ENCODE measurements at places on chromosomes 2 and 18.
A peak's percentile ranks its signal among the peaks of the same experiment; 100 is the strongest.

GRCh38 chr18:44968336-44968735, 287.6 kb downstream of the SETBP1 start:
- no peak for DNase-seq

DNA sequence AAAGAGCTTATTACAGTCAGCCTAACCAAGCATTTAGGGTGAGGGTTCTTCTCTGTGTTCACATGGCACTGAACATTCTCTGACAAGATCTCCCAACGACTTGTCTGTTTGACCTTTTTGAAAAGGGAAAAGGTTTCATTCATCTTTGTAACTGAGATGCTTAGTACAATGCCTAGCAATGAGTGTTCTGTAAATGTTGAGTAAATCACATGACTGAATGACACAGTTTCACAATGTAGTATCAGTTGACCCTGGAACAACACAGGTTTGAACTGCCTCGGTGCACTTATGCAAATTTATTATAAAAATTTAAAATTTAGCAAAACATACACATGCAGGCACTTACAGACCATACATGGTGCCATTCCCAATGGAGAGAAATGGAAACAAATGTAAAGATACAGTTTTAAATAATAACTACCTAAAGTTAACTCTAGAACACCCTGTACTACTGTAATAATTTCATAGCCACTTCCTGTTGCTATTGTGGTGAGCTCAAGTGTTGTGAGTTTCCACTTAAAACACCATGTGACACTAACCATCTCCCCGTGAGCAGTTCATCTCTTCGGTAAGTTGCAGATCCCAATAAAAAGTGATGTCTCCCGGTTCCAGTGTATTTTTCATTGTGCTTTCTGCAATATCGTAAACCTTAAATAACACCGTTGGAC, 34.1 kb upstream of the VWC2L start:
- DNase-seq = no peak

- no peak for DNase-seq
These were observed 194.8 kb downstream of the ZNF804A start for GRCh38 chr2:184793176-184793575.

DNA sequence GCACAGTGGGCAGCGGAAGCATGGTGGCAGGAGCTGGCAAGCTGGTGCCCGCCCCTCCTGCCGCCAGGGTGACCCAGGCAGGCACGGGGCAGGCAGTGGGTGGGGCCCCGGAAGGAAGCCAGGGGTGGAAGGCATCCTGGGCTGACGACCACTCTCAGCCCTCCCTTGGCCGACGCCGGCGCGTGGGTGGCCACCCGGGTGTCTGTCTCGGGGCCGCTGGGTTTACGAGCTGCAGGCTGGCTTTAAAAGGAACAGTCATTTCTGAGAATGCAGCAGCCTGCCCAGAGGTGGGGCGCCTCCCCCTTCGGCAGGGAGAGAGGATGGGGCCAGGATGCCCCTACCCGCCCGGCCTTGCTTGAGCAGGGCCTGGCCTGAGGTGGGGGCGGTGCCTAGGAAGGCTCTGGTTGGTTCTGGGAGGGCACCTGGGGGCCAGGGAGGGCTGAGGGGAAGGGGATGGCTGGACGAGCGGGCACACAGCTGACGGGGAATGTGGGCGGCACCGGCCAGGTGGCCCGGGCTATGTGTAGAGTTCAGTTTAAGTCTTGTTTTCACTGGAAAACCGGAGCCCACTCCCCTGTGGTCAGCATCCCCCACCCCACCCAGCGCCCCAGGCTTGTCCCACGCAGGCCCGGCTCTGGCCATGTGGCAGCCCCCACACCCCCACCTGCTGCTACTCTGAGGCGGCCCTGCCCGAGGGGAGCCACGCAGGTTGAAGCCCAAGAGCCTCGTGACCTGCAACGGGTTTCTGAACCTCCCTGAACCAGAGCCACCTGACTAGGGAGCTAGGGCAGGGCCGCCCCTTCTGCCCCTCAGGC, 6.3 kb downstream of the BOK start:
- DNase-seq = no peak

GRCh38 chr2:207112785-207113184, 53.0 kb downstream of the KLF7 start:
- DNase-seq = no peak

GRCh38 chr2:152875701-152876695, 157.6 kb downstream of the ARL6IP6 start:
- no peak for DNase-seq

- DNase-seq = no peak
These were observed 44.2 kb downstream of the TTC27 start for GRCh38 chr2:32671885-32672533.

- peak; percentile 70 for DNase-seq
These were observed 84.7 kb downstream of the EHD3 start for GRCh38 chr2:31318361-31319336.

- no peak for DNase-seq
These were observed 170.3 kb upstream of the NXPH2 start for GRCh38 chr2:138950486-138950885.

- no peak for DNase-seq
These were observed 125.8 kb downstream of the NETO1 start for GRCh38 chr18:72742002-72742401.

DNA sequence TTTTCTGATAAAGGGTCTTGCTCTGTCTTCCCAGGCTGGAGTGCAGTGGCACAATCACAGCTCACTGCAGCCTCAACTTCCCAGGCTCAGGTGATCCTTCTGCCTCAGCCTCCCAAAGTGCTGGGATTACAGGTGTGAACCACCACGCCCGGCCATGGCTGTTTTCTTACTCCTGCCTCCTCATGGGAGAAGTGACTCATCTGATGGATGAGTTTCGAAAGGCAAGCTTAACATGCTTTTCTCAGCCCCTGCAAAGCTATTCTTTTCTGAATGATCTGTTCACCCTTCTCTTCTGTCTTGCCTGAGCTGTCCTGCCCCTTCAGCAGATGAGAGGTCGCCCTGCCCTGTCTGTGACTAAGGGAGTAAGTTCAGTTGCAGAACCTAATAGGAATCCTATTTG, 929 bp upstream of the CREG2 start:
- DNase-seq = no peak

DNA sequence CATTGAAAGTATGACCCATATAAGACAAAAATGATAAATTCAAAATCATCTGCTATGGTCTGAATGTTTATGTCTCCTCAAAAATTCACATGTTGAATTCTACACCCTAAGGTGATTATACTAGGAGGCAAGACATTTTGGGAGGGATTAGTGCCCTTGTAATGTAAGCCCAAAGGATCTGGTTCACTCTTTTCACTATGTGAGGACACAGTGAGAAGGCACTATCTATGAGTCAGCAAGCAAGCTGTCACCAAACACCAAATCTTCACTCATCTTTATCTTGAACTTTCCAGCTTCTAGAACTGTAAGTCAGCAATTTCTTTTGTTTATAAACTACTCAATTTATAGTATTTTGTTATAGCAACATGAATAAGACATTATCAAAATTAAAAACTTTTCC, 284.7 kb upstream of the ZC3H15 start:
- DNase-seq = no peak

GRCh38 chr2:241842067-241842415, 16.7 kb downstream of the PDCD1 start:
- no peak for DNase-seq

GRCh38 chr2:120208381-120209353, 14.5 kb downstream of the TMEM185B start:
- no peak for DNase-seq

- no peak for DNase-seq
These were observed 29.1 kb downstream of the SLC4A5 start for GRCh38 chr2:74314107-74314506.

DNA sequence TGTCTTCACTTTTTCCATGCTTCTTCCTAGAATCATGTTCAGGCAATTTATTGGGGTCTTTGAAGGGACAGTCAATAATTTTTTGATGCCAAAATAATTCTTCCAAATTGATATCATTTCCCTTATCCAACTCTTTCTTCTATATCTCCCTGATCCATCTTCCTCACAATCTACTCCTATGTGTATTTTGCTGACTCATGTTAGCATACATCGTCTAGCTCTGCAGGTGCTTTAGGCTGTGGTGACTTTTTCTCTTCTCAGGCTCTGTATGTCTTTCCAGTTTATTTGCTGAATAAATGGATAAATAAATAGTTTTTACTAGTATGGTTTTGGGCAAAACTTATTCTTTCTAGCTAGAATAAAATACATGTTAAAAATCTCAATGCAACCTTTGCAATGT, 1650.9 kb upstream of the TMEFF2 start:
- DNase-seq = no peak

DNA sequence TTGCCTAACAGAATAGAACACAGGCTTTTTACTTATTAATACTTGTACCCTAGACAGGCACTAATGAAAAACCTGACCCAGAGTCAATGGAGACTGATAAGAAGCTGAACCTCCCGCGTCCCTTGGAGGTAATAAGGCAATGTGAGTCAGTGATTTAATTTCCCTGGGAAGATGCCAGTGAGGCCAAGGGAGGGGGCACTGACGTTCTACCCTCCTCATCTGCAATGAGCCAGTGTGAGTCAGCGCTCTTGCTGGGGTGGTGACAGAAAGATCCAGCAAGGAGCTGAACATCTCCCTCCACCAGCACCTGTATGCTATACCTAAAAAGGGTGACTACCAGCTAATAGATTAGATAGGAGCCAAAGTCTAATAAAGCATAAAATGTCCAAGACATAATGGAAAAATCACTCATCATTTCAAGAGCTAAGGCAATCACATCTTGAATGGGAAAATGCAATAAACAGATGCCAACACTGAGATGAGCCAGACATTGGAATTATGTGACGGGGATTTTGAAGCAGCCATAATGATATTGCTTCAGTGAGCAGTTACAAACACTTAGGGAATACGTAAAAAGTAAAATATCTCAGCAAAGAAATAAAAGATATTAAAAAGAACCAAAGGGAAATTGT, 116.9 kb downstream of the TPGS2 start:
- DNase-seq = no peak

DNA sequence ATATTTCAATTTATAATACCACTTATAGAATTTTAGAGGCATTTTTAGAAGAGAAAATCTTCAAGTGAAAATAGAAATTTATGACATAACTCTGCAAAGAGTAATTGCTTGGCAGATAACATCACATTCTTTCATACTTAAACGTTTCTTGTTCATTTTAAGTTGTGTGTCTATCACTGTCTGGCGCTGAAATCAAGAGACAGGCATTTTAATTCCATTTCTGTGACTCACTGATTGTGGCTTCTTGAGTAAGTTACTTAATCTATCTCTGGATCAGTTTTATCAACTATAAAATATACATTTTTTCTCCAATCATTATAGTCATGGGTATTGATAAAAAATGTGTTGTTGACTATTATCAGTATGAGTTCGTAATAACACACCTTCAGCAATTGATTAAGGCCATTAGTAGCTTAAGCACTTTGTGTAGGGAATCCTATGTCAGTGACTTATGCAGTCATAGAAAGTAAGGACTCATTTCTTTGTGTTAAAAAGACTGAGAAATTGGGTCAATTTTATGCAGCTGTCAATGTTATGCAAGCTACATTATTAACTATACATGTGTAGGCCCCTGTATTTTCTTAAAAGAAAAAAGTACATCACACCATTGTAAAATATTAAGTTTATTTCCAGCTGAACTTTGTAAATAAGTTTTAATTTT, 497.3 kb downstream of the CCDC85A start:
- DNase-seq = no peak

GRCh38 chr2:63654959-63655358, 66.2 kb downstream of the MDH1 start:
- no peak for DNase-seq

GRCh38 chr18:46226461-46226860, 122.3 kb downstream of the HAUS1 start:
- DNase-seq = no peak

GRCh38 chr2:217606296-217606695, 396.5 kb downstream of the TNS1 start:
- DNase-seq = no peak

- no peak for DNase-seq
These were observed 520.1 kb downstream of the ARHGAP15 start for GRCh38 chr2:143649226-143649740.

DNA sequence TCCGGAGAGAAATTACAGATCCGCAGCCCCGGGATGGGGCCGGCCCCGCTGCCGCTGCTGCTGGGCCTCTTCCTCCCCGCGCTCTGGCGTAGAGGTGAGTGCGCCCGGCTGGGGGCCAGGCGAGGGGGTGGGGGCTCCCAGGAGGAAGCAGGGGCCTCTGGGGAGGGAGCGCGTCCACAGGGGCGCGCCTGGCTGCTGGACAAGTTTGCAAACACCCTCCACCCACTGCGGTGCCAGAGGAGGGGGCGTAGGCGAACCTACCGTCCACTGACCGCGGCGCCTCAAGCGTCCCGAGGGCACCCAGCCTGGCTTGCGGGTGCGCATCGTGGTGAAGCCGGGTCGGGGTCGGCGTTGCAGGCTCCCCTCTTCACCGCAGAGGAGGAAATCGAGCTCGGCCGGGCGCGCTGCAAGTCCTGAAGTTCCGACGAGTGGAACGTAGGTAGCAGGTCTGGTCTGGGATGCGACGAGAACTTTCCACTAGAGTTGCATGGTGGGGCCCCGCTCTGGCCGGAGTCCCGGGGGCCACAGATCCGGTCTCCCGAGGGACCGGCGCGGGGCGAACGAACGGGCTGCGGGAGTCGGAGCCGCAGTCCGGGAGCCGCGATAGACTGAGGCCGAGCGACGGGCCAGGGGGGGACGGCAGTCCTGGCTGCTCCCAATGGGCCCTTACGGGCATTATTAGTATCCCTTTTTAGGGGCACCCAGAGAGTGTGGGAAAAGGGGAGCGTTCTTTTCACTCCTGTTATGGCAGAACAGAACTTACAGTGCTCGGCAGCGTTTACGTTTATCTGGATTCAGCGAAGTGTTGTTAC, 502 bp downstream of the MERTK start:
- DNase-seq = no peak

DNA sequence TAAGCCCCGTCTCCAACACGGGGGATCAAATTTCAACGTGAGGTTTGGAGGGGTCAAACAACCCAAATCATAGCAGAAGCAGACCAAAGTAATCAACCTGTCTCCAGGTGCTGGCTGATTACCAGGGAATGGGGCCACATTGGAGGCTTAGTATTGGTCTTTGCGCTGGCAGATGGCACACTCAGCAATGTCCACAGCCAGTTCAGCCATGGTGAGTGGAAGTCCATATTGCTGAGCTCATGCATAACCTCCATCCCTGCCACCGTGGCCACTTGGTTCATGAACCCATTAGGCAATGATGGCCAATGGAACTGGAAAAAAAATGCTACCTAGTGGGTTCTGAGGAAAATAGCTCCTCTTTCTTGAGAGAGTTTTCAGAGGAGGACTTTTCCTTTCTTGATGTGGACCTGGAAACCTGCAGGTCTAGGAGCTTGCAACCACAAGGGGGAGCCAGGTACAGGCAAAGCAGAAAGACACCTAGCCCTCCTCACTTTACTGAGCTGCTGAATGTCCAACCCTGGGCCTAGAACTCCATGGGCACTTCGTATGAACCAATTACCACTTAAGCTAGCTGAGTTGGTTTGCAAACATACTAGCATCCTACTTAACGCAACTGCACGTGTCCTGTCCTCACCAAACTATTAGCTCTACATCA, 128.0 kb upstream of the GYPC start:
- DNase-seq = peak; percentile 5

- DNase-seq = no peak
These were observed 93.7 kb upstream of the ID2 start for GRCh38 chr2:8587920-8588830.

Measured in bone marrow (tissue), 2 donors.